ENCODE measurements at places on chromosomes 7 and 10.

- DNase-seq, result no peak
Measured at GRCh38 chr7:50723888-50724287, 58.8 kb downstream of the GRB10 start.

GRCh38 chr7:11298220-11298619 is 324.5 kb downstream of the PHF14 start:
- DNase-seq, result no peak

DNA sequence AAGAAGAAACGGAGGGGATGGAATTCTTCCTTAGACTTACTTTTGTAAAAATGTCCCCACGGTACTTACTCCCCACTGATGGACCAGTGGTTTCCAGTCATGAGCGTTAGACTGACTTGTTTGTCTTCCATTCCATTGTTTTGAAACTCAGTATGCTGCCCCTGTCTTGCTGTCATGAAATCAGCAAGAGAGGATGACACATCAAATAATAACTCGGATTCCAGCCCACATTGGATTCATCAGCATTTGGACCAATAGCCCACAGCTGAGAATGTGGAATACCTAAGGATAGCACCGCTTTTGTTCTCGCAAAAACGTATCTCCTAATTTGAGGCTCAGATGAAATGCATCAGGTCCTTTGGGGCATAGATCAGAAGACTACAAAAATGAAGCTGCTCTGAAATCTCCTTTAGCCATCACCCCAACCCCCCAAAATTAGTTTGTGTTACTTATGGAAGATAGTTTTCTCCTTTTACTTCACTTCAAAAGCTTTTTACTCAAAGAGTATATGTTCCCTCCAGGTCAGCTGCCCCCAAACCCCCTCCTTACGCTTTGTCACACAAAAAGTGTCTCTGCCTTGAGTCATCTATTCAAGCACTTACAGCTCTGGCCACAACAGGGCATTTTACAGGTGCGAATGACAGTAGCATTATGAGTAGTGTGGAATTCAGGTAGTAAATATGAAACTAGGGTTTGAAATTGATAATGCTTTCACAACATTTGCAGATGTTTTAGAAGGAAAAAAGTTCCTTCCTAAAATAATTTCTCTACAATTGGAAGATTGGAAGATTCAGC is 158.7 kb upstream of the LANCL2 start:
- DNase-seq, result no peak

DNA sequence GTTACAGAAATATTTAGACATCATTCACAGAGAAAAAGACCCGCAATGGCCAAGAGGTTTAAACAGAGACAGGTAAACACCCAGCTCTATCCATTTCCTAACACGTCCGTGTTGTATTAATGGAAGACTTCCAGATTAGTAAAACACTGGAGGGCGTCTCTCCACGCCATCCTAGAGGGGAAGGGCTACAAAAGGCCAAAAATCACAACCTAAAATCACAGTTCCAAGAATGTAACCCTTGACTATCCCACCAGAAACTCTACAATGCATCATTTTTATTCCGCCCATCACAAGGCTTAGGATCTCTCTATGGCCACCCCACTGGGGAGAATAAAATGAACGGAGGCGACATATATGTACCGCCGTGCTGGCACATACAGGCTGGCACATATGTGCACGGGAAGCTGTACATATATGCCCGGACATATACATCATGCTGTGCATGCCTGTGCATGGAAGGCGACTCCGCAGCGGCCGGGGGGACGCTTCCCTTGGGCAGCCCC is 734 bp downstream of the PCLO start:
- no peak for DNase-seq

DNA sequence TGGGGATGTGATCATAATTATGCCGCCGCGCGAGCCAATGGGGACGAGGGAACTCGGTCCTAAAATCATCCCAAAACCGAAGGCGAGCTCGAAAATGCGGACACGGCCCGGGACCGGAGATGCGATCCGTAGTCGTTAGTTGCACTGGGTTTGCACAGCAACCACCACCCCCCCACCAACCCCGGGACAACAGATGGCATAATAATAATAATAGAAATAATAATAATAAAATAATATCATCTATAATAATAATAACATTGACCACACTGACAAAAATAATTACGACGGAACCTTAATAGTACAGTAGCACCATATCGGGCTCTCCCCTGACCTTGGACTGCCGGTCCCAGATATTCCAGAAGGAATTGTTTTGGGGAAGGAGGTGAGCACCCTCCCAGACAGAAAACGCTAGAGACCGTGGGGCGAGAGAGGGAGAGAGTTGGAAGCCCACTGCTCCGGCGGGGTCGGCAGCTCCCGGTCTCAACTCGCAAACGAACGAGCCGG is 1.1 kb upstream of the EMX2 start:
- no peak for DNase-seq

DNA sequence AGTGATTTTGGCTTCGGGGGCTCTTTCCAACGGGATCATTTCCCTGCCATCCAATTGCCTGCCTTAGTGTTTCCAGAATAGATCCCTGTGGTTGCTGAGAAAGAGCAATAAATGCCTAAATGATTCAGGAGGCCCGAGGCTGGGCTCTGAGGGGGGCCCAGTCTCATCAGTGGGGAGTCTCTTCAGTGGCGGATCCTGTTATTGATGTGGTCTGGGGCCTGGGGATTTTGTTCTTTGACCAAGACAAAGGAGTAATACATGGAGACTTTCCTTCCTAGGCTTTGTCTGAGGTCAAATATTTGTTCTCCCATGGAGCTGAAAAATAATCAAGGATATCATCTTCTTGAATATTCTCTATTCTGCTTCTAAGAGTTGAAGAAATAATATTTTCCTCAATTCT is 40.8 kb downstream of the TAS2R41 start:
- no peak for DNase-seq

Data from NCI-H774 (cell line).